ENCODE measurements at places on chromosomes 13 and 19.

GRCh38 chr19:55389386-55390317, 3.9 kb downstream of the RPL28 start:
- no peak for DNase-seq

DNA sequence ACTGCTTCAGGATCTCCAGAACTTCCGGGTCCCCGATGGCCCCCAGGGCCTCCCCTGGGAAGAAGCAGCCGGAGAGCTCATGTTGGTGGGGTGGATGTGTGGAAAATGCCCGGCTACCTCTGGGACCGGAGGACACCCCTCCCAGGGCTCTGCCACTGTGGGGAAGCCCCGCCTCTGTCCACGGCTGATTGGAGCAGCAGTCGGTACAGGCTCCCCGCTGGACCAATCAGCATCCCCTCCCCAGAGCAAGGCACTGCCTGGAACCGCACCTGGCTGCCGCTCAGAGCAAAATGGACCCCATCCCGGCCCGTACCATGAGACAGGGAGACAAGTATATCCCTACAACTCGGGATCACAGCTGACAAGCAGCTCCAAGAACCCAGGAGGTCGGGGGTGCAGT, 6.4 kb downstream of the DOHH start:
- DNase-seq: no peak

- no peak for DNase-seq
Measured at GRCh38 chr19:29311191-29311790, 98.3 kb upstream of the UQCRFS1 start.

GRCh38 chr19:48351341-48351752, 12.4 kb downstream of the TMEM143 start:
- DNase-seq: peak; percentile 7

DNA sequence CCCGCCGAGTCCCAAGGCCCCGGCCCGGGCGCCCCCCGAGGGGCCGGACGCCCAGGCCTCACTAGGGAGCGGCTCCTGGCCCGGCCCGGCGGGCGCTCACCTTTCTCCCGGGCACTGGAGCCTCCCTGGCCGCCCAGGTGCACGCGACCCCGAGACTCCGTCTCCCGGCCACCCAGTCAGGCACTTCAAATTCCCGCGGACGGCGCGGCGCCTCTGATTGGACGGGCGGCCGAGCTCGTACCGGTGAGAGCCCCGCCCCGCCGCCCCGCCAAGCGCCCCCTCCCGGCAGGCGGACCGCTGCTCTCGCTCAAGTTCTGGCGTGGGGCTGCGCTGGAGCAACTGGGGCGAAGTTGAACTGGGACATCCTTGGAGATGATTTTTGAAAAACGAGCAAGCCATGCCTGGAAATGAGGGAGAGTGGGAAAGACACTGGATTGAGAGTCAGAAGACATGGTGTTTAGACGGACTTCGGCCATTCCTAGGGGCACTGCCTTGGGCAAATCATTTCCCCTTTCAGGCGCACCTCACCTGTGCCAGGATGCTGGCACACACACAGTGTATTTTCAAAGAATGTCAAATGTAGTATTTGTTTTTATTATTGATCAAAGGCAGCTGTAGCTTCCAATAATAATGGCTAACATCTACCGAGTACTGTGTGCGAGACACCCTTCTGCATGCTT, 485.3 kb downstream of the UQCRFS1 start:
- no peak for DNase-seq

DNA sequence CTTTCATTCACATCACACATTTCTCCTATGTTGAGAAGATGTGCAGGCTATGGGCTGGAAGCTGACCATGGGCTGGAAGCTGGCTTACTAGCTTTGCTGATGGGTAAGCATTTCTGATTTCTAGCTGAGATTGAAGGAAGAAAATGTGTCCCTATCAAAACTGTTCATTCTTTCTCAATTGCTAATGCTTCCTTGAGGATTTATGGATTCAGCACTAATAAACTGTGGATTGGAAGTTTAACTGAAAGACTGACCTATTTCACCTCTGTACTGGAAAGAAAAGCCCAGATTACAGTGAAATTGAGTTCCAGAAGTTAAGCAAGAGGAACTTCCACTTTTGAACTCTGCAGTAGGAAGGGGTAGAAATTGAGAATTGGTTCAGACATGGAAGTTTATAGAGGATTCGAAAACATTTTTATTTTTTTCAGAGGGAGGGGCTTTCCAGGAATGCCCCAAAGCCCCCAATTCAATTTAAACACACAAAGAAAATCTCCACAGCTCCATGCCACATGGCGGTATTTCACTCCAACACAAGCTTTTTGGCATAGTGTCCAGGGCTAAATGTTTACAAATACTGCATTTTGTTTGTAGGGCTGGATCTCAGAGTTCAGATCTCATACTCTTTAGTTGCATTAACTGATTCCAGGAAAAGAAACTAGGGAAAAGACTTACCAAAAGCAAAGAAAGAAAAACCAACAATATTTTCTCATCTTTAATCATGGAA, 61.2 kb upstream of the ARGLU1 start:
- no peak for DNase-seq

- no peak for DNase-seq
Measured at GRCh38 chr13:97076898-97077297, 82.6 kb upstream of the OXGR1 start.

DNA sequence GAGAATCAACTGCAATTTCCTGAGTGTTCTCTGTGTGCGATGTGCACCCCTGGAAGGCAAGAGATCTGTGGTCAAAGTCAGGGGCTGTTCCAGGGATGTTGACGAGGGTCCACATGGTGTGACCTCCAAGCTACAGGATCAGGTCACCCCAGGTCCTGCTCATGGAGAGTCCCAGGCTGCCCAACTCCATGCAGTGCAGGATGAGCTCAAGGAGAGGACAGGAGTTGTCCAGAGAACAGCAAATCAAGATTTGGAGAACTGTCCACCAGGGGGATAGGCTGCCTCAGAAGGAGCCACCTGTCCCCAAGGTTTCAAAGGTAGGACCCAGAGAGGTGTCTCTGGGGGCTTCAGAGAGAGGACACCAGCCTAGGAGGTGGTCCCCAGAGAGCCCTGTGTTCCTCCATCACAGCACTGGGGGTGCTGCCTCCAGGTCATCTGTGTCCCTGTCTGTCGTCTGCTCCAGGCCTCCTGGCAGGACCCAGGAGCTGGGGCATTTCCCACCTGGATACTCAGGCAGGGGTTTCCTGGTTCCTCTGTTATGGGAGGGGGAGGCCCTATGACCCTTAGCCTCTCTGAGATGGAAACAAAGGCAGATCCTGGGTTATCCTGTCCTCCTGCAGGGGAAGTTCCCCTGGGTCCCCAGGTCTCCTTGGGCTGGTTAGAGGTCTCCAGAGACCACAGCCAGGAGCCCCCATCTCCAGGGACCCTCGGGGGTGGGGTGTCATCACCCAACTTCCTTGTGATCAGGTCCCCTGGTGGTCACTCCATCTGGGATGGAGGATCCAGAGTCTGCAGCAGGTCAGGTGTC, 2.1 kb upstream of the CEACAM7 start:
- DNase-seq: no peak

DNA sequence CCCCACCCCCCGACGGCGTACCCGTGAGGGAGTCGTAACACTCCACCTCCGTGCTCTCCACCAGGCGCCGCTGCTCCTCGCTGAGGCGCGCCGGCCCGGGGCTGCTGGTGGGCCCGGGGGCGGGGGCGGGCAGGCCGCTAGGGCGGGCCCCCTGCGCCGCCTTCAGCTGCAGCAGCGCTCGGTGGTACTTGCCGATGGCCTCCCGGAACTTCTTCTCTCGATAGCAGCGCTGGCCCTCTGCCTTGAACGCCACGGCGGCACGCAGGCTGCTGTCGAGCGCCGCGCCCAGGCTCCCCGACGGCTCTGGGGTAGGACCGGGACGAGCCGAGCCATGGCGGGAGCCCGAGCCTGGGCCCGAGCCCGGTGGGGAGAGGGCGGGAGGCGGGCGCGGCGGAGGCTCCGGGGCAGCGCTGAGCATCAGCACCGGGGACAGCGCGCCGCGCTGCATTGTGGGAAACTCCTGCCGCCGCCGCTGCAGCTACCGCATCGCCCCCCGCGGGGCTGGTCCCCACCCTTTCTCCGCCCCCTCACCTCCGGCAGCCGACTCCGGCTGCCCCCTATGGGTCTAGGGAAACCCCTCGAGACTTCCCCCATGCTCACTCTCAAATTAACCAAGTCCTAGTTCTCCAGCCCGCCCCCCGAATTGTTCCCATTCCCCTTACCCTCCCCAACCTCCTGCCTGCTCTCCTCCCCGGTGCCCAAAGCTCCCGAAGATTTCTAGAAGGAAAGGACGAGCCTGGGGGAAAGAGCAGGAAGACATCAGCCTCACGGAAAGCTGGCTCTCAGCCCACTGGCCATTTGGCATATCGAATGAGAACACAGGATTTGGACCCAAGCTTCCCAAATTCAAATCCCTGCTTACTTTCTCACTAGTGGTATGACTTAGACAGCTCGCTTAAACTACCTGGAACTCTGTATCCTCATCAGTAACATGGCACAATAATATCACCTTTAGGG, at the start of gene TTC9B:
TTC9B (minus strand) TSS at position 451 of the 957 bp plus-strand sequence; CDS start at position 448, 3 bp downstream.
- DNase-seq: no peak

DNA sequence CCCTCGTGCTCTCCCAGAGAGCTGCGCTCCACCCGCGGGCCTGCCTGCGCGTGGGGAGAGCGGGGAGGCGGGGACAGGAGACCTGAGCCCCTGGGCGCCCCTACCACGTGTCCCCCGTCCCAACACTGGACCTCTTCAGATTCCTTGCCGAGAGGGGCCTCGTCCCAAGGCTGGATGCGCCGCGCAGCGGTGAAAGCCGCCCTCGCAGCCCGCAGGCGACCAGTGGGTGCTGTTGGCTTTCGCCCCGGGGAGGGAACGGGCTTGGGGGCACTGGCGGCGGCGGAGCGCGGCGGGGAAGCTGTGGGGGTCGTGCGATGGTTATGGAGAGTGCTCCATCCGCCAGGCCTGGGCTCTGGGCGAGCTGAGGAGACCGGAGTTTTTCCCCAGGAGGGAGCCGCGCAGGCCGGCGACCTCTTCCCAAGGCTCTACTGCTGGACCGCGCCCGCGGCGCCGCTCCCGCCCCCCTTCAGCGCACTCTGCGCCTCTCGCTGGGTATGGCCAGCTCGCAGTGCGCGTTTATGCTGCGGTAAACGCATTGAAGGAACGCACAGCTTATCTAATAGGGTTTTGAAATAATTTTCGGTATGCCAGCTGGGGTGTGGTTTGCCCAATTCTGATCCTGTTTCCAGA, 17.2 kb upstream of the RNF17 start:
- no peak for DNase-seq

DNA sequence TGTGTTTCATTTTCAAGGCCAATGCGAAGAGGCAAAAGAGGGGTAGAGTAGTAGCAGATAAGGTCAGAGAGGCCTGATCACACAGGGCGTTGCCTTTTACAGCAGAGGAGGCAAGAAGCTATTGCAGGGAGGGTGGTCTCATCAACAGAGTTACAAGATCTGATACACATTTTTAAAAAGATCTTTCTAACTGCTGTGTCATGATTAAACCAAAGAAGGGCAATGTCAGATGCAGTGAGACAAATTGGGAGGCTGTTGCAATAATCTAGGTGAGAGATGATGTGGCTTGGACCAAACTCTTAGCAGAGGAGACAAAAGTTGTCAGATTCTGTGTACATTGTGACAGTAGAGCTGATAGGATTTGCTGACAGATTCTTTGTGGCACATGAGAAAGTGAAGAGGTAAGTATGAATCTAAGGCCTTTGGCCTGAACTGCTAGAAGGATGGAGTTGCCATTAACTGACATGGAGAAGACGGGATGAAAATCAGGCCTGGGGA, 13.0 kb upstream of the LRRC63 start:
- DNase-seq: no peak

DNA sequence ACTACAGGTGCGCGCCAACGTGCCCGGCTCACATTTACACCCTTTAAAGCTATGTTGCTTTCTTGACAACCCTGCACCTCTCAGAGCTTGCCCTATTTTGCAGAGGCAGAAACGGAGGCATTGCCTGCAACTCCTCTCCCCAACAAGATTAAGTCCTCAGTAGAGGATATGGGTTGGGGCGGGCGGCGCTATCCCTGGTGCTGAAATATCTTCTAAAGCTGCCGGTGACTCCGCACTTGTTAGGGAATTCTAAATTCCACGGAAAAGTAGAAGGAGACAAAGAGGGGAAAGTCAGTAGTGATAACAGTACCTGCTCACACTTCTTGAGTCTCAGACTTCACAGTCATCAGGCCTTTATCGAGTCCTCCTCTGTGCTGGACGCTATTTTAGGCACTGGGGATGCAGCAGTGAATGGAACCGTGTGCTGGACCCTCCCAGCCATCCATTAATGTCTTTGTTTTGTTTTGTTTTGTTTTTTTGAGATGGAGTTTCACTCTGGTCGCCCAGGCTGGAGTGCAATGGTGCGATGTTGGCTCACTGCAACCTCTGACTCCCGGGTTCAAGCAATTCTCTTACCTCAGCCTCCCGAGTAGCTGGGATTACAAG, 18.0 kb downstream of the SLC5A5 start:
- DNase-seq: no peak

- DNase-seq: no peak
Measured at GRCh38 chr19:48403606-48404005, 10.1 kb downstream of the GRIN2D start.

DNA sequence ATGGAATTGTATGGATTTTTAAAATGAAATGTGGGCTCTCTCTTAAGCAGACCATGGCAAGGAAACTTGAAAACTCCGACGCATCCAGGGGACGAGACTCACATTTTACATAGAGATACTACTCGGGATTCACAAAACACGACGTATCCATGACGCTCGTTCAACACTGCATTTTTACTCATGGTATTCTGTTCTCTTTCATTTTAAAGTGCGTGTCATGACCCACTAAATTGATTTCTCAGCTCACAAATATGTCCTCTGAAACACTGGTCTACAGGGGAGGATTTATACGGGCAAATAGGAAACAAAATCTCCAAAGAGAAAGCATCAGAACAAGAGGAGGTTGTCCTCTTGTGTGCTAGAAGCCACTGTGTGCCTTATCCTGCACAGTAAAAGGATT, 523.5 kb downstream of the MYO16 start:
- no peak for DNase-seq

DNA sequence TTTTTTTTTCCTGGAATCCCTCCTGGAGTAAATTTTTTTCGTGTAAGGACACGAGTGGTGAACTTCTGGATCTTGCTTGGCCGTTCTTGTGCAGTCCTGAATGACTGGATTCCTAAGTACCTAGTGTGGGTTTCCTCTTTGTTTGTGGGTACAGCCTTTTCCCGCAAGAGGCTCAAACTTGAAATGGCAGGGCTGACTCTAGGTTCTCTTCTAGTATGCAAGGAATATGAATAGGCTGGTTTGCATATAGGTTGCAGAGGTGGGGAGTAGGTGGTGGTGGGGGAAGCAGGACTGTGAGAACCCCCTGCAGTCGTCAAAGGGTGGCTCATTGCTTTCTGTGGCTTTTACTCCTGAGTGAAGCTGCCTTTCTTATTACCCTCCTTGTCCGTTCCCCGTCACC, 13.6 kb downstream of the UBAC2 start:
- DNase-seq: no peak

GRCh38 chr19:14480700-14481079, 5.5 kb upstream of the PTGER1 start:
- DNase-seq: no peak

Data from NCI-H2029 treated with DMSO at 0.1 percent for 48 hours (cell line).